ENCODE measurements at places on chromosomes 1 and 21.

- no peak for DNase-seq
Measured at GRCh38 chr21:32567626-32568025, 17.7 kb downstream of the TCP10L start.

- no peak for DNase-seq
Measured at GRCh38 chr1:40273547-40274166, 15.6 kb downstream of the ZMPSTE24 start.

GRCh38 chr1:183349201-183349711 is 68.9 kb downstream of the NMNAT2 start:
- no peak for DNase-seq

- no peak for DNase-seq
Measured at GRCh38 chr1:185229981-185230380, 73.0 kb downstream of the SWT1 start.

GRCh38 chr1:224668984-224669383 is 52.9 kb downstream of the CNIH3 start:
- DNase-seq = no peak

DNA sequence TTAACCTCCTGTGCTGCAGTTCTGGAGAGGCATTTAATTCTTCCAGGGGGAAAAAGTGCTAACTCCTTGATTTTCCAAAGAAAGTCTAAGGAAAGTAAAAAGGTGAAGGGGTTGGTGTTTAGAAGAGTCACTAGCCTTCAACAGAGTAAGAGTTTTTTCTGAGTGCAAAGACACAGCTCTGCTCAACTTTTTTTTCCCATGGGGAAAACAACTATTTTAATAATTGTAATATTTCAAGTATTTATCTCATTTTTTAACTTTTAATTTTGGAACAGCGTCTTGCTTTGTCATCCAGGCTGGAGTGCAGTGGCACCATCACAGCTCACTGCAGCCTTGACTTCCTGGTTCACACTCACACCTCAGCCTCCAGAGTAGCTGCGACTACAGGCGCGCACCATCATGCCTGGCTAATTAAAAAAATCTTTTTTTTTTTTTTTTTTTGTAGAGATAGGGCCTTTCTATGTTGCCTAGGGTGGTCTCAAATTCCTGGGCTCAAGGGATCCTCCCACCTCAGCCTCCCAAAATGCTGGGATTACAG is 202.6 kb downstream of the APP start:
- DNase-seq = no peak

- DNase-seq = no peak
Measured at GRCh38 chr1:45116340-45116739, 90.1 kb downstream of the ZSWIM5 start.

DNA sequence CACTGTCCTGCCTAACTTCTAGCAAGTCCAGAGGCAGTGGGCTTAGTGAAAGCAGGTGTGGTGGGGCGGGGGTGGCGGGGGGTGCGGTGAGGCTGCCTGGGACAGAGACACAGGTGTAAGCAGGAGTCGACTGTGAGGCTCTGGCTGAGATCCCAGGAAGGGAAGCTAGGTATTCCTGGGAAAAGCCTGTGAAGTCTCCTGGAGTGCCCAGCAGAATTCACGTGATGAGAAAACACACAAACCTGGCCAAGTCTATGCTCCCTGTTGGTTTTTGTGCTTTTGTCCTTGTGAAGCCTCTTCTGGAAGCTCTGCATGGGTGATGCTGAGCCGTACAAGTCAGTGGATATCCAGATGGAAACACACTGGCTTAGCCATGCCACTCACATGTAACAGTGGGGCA is 5.3 kb downstream of the GALNT2 start:
- no peak for DNase-seq

DNA sequence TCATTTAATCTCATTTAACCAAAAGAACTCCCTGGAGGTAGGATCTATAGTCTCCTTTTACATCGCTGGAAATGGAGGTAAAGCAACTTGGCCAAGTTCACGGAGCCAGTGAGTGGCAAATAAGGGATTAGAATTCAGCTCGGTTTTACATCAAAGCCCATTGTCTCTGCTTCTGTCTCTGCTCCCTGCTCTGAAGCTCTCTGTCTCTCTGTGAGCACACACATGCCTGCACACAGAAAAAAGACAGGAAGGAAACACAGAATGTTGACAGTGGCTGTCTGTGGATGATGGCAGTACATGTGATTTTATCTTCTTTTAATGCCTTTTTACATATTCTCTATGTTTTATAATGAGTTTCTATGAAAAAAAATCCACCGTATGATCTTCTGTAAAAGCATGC is 8.9 kb upstream of the DHRS3 start:
- DNase-seq = no peak

GRCh38 chr21:34693192-34693810 is 24.5 kb downstream of the CLIC6 start:
- DNase-seq = peak; percentile 51

- DNase-seq = no peak
Measured at GRCh38 chr1:179190861-179191260, 38.6 kb downstream of the ABL2 start.

DNA sequence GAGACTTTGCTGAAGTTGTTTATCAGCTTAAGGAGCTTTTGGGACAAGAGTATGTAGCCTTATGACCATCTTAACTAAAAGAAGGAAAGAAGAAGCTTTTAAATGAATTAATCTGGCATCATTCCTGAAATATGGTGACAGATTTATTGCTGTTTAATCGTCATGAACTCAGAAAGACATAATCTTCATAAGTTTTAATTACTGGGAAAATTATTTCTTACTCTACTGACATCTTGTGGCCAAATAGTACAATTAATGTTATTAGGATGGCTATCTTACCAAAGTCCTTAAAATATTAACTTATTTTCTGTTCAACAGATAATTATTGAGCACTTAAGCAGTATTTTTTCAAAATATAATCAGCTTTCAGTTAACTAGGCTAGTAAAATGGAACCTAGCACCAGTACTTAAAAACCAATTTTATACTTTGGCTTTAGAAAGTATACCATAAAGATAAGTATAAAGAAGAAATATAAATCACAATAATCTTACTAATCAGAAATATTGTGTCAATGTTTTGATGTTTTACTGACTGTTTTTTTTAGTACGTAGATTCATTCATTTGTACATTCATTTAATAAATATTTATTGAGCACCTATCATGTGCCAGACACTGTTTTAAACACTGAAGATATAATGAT is 34.7 kb upstream of the GPR25 start:
- no peak for DNase-seq

DNA sequence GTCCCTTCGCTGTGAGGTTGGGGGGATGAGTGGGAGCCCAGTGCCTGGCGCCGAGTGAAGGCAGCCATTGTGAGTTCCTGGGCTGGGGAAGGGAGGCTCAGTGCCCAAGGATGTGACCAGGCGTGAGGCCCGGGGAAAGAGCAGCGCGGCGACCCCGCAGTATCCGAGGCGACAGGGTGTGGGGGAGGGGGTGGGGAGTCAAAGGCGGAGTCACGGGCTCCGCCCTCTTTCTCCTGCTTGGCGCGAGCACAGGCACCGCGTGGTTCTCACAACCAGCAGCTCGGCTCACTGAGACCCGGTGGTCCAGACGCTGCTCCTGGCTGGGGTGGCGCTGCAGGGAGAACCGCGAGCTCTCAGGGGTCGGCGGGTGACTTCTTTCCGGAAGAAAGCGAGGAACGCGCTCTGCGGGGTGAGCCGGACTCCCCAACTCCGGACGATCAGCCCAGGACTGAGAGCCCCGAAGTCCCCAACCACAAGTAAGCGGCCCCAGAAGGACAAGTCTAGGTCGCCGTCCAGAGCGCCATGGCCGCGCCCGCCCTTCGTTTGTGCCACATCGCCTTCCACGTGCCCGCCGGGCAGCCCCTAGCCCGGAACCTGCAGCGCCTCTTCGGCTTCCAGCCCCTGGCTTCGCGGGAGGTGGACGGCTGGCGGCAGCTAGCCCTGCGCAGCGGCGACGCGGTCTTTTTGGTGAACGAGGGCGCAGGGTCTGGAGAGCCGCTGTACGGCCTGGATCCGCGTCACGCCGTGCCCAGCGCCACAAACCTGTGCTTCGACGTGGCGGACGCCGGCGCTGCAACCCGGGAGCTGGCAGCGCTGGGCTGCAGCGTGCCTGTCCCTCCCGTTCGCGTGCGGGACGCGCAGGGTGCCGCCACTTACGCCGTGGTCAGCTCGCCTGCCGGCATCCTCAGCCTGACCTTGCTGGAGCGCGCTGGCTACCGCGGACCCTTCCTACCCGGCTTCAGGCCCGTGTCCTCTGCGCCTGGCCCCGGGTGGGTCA is at the start of gene HPDL:
TSS of gene HPDL (plus strand) at position 269 of the 997 bp plus-strand sequence. CDS start at position 523, 254 bp downstream.
- peak; percentile 73 for DNase-seq

DNA sequence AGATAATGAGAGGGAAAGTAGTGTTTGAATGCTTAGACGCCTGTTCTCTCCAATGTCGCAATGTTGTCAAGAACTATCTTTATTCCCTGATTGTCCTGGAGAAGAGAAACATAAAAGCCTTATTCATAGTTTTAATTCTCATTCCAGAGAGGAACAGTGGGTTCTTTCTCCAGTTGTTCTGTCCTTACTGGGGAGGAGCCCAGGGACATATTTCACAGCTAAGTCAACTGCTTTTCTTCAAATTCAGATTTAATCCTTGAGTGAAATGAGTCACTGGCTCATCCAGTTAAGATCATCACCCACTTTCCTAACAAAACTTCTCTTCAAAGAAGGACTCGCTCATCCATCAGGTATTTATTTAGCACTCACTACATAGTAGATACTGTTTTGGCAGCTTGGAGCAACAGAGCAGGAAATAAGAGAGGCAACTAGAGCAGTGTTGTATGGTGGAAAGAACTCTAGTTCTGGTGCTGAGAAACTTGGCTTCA is 365.7 kb upstream of the USP24 start:
- DNase-seq = no peak

- no peak for DNase-seq
Measured at GRCh38 chr1:153262462-153263157, 3.1 kb downstream of the LORICRIN start.

GRCh38 chr1:217847643-217848042 is 216.5 kb downstream of the SPATA17 start:
- no peak for DNase-seq

GRCh38 chr1:61518670-61519400 is 206.1 kb downstream of the TM2D1 start:
- DNase-seq = no peak

GRCh38 chr21:31671146-31671716 is 11.7 kb downstream of the SOD1 start:
- DNase-seq = no peak

DNA sequence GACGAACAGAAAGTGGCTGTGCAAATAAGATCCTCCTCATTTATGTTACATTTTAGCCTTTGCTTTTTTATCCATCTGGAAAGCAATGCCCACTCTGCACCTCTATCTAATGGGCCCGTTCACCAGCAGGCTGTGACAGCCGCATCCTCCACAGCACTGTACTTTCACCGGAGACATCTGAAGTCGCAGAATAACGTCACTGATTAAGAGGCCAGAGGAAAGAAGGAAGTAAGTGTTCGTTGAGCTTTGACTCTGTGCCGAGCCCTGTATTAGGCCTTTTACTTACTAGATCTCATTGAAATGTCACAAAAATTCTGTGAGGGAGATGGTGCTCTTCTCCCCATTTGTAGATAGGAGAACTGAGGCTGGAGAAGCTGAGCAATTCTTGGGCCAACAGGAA is 62.3 kb downstream of the KAZN start:
- DNase-seq = no peak

DNA sequence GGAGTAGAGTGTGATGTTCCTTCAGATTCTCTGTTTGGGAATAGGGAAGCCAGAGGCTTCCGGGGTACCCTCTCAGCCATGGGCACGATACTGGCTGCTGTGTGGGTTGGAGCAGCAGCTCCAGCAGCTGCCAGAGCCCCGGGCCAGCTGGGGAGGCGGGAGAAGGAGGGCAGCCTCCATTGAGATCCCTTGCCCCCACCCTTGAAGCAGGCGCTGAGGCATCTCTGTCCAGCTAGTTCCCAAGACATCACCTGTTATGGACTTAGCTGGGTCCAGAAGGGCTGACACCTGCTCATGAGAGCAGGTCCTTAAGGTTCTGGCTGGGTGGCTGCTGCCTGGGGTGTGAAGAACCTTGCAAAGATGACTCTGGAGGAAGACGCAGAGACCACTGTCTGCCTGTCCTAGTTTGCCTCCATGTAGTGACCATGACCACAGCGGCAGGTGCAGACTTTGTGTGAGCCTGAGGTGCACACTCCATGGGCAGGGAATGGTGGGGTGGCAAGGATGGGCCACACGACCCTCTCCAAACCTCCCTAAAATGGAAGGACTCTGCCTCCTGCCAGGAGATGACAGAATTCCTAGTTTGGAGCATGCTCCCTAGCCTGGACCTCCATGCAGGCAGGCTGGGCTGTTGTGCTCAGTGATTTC is 222.6 kb upstream of the C1orf174 start:
- DNase-seq = no peak

DNA sequence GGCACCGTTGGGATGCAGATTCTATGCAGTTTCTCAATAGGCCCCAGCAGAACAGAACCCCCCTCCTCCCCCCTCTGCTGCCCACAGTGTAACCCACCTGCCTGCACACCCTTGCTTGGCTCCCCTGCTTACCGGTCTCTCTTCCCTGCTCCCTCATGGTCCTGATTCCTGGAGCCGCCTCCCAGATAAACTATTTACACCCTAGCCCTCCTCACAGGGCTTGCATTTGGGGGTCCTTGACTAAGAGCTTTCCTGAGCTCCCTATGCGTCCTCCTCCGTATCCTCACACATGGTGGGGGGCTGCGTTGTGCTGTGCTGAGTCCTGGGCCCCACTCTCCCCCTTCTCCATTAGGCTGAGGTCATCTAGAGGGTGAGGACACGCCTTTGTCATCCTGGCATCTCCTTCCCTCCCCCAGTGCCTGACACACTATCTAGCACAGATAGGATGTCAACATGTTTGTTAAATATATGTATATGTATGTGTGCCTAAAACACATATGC is 121.9 kb downstream of the GRIK3 start:
- DNase-seq = no peak

DNA sequence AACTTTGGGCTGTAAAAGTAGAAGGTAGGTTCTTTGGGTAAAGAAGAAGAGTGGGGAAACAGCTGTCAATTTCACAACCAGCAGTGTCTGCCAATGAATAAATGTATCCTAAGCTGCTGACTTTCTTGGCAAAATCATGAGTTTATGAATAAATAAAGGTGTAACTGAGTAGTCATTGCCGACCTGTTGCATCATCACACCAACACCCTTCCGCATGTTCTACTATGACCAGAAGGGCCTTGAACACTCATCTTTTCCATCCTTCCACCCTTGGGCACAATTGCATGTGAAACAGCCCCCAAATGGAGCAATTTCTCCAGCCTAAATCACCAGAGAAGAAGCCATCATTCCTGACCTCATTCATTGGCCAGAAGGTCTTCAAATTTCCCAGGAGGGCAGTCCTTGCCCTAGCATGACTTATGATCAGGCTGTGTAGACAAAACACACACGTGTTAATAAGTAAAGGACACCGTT is 31.2 kb upstream of the QSOX1 start:
- no peak for DNase-seq

DNA sequence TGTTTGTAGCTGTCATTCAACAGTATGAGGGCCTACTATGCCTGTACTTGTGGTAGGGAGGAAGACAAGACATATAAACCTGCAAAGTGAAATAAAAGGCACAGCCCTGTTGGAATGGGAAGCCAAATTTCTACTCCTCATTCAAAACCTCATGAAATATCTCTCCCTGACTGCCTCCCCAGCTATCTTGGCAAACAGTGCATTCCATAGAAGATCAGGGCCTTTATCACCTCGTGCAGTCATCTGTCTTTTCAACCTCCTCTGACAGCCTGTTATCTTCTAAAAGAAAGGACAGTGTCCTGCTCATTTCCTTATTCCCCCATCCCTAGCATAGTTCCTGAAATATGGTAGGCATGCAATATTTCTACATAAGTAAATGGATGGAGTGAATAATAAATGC is 71.0 kb downstream of the SH3GLB1 start:
- no peak for DNase-seq

- no peak for DNase-seq
Measured at GRCh38 chr21:38631206-38631605, 132.9 kb upstream of the ERG start.

- DNase-seq = no peak
Measured at GRCh38 chr1:74853756-74854155, 120.8 kb downstream of the TYW3 start.
